NCI-H226 (cell line): ENCODE measurements at places on chromosomes 7 and 10.

- no peak for DNase-seq
These were observed 927 bp upstream of the ALOX5 start for GRCh38 chr10:45373003-45373575.

DNA sequence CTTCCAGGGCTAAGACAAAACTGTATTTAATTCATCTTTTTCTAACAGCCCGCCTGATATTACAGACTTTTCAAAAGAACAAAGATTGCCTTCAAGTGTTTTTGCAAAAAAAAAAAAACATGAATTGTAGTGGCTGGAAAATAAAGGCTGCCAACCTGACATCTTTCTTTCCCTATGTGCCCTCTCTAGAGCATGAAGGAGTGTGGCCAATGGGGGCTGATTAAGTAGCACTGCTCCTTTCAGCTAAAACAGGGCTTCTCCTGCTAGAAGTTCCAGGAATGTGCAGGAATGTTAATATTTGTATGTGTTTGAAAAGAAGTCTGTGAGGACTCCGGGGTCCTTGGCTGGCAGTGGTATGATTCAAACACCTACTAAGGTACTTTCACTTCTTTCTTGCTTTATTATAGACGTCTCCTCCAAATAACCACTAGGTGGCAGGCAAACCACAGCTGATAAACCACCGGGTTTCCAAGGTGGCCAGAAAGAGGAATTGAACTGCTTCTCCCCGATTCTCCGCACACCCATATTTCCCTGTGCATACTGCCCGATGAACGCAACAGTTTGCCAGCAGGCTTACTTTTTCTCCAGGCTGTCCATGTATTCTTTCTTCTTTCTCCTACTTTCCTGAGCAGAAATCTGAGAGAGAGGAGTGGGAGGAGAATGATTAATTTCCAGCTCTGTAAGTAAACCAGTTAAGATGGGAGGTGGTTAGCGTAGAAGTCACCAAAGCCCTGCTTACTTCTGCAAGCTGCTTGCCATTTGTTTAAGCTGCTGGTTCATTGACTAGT is 56.8 kb upstream of the DGKI start:
- DNase-seq = peak; percentile 37

GRCh38 chr7:84780158-84781124 is 406.4 kb downstream of the SEMA3D start:
- DNase-seq = no peak

DNA sequence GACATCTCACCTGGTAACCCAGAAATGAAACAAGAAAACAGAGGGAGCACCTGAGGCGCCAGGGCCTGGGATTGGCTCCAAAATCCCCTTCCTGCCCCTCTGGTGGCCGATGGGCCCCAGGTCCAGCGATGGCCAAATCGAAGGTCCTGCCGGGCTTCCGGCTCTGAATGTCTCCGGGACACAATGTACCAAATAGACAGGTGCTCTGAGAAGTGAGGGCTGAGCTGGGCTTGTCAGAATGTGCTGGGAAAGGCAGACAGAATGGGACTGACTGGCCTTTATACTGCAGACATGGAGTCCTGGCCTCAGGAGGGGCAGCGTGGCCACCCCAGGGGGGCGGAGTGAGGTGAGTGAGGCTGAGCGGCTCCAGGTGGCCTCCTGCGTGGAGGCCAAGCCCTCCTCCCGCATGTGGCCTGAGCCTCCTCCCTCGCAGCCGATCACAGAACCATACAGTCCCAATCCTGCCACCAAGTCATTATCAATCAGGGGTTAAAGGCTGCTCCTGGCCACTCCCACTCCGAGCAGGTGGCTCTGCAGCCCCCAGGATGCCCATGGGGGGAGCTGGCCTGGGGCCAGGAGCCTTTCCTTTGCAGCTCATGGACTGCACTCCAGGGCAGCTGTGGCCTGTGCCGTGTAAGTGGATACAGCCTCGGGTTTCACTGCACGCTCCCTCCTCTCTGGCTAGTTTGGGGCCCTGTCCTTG is 185.5 kb downstream of the ADARB2 start:
- DNase-seq = no peak

DNA sequence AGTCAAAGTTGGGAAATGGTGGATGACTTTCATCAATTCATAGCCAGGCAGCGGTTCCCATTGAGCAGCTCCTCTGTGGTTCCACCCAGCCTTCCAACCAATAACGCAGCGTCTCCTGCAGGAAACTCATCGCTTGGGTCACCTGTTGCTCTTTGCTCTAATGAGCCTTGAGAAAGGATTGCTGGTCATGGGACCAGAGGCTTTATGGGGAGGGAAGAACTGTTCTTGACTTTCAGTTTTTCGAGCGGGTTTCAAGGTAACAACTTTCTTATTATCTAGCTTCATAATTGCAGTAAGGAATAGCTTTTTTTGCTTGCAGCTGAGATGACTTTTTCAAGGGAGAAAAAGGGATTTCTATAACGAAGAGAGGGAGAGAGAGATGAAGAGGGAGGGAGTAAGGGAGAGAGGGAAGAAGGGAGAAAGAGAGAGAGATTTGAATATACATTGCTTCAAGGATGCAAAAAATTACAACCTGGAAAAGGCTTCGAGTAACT is 405 bp upstream of the ENTPD1 start:
- DNase-seq = no peak

DNA sequence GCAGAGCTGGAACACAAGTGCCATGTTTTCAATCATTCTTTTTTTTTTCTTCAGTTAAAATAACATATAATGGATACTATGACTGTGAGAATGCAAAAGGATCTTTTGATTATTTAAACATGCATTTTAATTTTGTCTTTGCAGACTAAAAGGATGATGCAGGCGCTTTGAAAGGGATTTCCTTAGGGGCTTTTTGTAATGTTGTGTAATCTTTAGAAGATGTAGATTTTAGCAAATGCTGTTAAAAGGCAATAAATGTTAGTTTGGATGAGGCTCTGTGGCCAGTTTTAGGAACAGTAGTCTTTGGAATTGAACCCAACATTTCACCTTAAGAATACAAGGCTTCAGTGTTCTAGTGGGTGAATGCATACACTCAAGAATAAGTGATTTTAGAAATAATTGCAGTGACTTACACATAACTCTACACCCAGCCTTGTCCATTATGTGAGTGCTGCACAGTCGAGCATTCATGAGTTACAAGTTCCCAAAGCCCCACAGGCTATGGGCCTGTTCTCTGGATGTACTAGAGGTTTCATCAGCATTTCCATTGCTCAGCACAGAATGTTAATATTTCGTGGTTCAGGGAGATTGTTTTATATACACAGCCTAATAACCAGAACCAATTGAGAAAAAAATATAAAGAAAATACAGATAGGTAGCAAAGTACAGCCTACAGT is 11.6 kb downstream of the PAPSS2 start:
- DNase-seq = no peak

GRCh38 chr7:157077986-157078644 is 60.6 kb upstream of the UBE3C start:
- DNase-seq = no peak

- peak; percentile 46 for DNase-seq
These were observed 1.4 kb downstream of the RHEB start for GRCh38 chr7:151518105-151518946.

- DNase-seq = no peak
These were observed 3.4 kb downstream of the TRRAP start for GRCh38 chr7:98881561-98882315.

DNA sequence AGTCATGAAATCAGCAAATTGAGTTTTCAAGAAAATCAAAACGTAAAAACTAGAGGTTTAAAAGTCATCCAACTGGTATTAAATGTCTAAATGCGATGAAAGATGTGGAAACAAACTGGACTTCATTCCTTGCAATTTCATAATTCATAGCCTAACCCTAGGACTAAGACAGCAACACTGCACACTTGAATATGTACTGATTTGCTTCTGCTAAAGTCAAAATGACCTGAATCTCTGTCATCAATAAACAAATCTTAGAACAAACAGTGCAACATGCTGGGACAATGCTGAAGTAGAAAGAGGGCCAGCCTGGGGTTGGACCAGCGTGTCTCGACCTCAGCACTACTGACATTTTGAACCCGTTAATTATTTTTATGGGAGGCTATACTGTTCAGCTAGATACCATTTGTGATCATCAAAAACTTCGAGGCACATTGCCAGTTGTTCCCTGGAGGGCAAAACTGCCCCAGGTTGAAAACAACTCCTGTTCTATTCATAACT is 47.1 kb downstream of the MYOF start:
- DNase-seq = no peak

DNA sequence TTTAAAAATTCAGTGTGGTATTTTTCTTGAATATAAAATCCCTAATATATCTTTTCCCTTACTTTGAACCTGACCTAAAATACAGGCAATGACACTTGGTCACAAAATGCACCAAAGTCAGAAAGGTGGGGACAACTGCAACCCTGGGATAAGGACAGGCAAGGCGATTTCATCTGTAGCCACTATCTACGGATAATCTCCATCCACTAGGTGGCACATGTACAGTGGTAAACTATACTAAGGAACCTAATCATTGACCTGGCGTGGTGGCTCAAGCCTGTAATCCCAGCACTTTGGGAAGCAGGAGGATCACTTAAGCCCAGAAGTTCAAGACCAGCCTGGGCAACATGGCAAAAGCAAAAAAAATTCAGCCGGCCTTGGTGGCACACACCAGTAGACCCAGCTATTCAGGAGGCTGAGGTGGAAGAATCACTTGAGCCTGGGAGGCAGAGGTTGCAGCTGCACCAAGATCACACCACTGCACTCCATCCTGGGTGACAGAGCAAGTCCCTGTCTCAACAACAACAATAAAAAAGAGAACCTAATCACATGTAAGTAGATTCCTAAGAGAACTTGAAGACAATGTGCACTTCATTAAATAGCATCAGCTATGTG is 98.9 kb downstream of the KMT2C start:
- no peak for DNase-seq

DNA sequence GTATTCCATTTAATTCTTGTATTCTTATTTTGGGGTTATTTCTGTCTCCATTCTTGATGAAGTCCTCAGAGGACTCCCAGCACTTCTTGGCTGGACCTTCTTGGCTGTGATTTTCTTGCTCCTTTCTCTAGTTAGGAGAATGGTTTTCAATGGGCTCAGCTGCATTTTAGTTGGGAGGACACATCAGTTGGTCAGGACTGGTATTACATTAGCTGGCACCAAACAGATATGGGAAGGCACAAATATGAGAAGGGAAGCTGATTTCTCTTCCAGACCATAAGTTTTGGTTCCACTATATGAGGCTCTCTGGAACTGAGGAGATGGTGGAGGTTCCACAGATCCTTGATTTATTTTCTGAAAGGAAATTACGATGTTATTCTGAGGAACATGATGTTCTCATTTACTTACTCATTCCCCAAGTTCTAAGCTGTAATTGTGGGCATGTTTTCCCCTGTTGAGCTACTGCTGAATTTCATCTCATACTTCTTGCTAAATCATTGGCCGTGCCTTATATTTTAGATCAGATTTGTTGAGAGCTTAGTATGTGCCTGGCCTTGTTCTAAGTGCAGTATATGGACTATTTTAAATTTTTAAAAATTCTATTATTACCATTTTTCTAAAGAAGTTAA is 261.0 kb downstream of the THSD7A start:
- no peak for DNase-seq

GRCh38 chr10:3625959-3626751 is 158.9 kb downstream of the KLF6 start:
- DNase-seq = peak; percentile 48

DNA sequence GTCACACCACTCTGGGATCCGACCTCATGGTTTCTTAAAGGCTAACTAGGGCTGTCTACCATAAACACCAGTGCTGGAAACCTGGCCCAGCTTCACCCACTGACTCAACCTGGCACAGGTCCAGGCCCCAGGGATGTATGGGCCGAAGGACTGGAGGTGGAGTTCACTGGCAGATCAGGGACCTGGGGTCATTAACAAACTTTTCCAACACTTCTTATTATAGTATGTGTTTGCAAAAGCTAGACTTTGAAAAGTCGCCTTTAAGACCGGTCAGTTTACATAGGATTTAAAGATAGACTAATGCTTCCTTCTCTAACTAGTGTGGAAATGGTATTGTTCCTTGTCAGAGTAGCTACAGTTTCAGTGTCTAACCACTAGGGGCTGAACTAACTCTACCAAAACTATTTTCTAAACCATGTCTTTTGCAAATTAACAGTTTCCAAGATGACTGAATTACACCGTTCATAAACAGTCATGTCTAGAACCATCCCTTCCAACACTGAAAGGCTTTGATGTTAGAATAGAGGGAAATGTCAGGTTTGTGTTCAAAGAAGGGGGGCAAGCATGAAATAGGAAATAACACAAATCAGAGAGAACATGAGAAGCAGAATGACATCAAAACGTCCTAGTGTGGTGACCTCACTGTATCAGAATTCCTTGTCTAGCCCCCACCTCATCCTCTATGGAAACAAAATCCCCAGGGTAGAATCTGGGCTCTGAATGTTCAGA is 29.7 kb downstream of the STN1 start:
- peak; percentile 79 for DNase-seq

GRCh38 chr7:10360050-10360449 is 613.6 kb upstream of the PHF14 start:
- no peak for DNase-seq

DNA sequence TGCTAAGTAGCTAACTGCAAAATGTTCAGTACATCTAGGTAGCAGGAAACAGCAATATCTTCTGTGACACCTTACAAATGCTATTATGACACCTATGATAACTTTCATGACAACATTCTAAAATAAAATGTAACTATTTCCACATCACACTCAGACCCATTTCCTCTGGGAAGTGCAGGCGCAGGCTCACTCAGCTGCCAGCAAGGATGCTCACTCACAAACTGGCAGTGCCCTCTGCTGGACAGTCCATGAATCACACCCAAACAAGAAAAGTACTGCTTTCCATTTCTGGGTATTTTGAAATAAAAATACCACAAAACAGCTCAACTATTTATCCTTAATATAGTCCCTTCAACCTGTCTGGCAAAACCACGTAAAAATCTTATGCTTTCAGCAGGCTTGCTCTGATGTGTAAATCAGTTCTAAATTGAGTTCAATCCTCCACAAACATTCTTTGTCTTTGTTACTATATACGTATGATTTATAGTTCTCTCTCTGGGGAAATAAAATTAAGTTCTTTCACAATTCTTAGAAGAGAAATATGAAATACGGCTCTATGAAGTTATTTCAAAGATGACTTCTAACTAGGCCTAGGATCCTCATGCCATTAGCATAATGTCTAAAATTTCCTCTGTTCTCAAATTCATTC is 176.6 kb downstream of the PARD3 start:
- DNase-seq = peak; percentile 57

GRCh38 chr7:149229526-149229925 is 9.9 kb upstream of the ZNF212 start:
- no peak for DNase-seq

- no peak for DNase-seq
These were observed 53.4 kb downstream of the NRCAM start for GRCh38 chr7:108402865-108403264.

DNA sequence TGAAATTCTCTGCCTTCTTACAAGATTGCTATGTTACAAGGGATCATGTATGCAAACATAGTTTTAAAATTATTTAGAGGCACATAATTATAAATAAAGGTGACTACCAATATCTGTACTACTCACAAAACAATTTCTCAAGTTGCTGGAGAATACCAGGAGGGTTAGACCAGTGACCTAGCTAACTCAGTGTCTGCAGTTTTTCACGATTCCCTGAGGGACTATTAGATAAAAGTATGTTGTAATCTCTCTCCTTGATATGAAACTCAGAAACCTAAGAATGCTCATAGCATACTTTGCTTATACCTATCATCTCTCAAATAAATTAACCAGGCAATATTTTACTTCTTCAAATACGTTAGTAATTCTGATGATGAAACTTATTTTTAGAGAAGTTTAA is 534.0 kb upstream of the ANKRD30A start:
- DNase-seq = peak; percentile 26
